ENCODE measurements at places on chromosomes 3 and 15. TPM values are rescaled to one million over a fixed set of nuclear protein-coding genes. Genes with fewer than 3 reads are reported as not detected.
A peak's percentile ranks its signal among the peaks of the same experiment; 100 is the strongest.

- DNase-seq = no peak
Measured at GRCh38 chr15:78048628-78048920, 28.9 kb downstream of the TBC1D2B start.

GRCh38 chr3:86921971-86922680 lies 68.8 kb downstream of the VGLL3 start:
- DNase-seq = no peak

The CDHR4 gene
- total RNA-seq = not detected

GRCh38 chr3:95311272-95311671 lies 1248.4 kb downstream of the NSUN3 start:
- no peak for DNase-seq

The LRTM1 gene
- not detected for total RNA-seq

DNA sequence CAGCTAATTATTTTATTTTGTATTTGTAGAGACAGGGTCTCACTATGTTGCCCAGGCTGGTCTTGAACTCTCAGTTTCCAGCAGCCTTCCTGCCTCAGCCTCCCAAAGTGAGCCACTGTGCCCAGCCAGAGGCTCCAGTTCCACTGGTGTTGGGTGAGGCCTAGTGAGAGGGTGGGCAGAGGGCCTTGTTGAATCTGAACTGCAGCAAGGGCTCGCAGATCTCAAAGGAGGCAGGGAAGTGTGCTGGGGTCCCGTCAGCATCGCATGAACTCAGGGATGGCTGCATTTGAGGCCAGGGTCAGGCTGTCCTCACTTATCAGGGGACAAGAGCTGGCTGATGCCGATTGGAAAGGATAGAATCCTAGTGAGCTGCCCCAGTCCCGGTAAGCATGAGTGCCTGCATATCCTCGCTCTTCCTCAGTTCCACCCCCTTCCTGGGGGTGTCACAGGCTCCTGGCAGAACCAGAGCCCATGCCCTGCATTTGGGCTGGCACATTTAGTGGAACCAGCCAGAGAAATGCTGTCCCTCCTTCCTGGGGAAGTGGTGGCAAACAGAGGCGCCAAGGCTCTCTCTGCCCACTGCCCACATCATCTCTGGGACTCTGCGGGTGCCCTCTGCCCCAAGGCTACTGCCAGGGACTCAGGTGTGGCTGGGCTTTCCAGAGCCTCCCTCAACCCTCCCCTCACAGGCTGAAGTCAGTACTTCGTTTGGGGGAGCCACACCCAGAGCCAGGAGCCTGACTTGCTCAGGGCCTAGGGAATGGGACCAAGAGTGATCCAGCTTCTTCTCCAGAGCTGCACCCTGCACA lies 24.1 kb downstream of the ALS2CL start:
- DNase-seq = peak; percentile 47

DNA sequence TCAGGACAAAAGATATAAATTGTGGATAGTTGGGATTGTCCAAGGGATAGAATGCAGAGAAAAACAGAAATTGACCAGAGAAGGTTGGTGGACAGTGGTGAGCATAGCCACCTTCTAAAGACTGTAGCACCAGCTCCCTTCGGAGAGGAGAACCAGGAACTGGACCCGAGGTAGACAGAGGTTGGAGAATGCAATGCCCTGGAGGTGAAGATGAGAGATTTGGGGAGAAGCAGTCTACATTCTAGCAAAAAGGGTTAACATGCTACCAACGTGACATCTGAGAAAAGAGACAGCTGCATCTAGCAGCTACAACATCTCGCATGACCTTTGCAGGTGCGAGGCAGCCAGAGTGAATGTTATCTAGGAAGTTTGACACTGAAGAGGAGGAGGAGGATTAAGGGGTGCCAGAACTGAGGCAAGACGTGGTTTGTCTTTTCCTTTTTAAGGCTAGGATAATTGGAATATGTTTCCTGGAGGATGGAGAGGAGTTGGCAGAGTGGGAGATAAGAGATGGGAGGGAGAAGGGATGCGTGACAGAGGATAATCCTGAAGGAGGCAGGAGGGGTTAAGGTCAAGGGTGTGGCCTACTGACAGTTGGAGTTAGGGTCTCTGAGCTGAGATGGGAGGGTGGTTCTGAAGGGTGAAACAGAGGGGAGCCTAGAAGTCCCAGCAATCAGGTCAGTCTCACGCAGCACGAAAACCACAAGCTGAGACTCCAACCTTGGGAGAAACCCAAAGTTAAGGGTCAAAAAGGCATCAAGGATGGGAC lies 103.7 kb upstream of the NR2E3 start:
- DNase-seq = no peak

- no peak for DNase-seq
Measured at GRCh38 chr3:104553121-104553520, 813.6 kb upstream of the ALCAM start.

GRCh38 chr3:141462176-141462859 lies 24.5 kb upstream of the RASA2 start:
- no peak for DNase-seq

DNA sequence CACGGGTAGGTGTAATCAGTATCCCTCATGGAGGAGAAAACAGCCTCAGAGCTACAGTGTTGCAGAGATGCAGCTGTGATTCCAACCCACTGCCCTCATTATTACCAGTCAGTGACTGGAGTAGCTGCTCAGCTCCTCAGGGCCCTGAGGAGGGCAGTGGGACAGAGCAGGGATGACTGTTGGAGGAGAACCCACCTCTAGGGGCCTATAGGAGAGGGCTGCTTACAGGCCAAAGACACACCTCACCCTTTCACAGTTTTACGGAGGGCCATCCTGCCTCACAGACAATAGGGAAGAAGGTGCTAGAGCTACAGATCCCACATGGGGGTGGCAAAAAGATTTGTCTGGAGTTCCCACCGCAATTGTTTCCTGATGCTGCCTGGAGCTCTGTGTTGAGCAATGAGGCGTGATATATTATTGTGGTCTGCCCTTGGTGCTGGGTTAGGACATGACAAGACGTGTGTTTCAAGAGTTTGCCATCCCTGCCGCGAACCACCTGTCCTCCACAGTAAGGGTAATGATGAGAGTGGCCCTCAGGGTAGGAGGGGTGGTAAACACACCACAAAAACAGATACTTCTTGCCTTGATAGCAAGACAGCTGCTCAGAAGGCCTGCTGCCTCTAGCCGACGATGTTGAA lies 140.5 kb upstream of the TPM1 start:
- DNase-seq = no peak

- no peak for DNase-seq
Measured at GRCh38 chr3:73808862-73809509, 184.2 kb upstream of the PDZRN3 start.
